ENCODE measurements at places on chromosomes 11 and 22.

DNA sequence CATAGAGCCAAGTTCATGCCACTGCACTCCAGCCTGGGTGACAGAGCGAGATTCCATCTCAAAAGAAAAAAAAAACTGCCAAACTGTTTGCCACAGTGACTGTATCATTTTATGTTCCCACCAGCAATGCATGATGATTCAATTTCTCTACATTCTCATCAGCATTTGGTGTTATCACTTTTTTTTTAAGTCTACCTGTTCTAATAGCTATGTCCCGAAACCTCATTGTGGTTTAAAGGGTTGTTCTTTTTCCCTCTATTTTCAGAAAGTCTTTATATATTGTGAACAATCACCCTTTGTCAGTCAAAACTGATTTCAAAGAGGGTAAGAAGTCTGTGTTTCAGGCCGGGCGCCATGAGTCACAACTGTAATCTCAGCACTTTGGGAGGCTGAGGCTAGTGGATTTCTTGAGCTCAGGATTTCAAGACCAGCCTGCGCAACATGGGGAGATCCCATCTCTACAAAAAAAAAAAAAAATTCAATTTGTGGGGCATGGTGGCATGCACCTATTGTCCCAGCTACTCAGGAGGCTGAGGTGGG, 14.8 kb upstream of the FAM168A start:
- DNase-seq, result no peak

- DNase-seq, result no peak
Measured at GRCh38 chr22:41360126-41360525, 21.6 kb upstream of the TEF start.

DNA sequence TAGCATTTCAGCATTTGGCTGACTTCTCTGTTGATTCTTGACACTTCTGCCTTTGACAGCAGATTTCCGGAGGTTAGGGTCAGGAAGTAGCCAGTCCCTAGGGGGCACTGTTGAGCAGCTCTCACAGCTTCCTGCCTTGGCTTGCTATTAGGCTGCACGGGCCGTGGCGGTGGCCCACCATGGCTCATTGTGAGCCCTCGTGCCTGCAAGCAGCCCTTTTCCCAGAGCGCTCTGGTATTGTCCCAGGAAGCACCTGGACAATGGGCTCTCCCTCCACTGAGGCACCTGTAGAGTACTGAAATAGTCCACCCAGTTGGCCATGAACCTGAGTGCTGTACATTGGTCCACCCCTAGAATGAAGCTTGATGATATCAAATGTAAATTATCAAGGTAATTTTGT, 100.2 kb upstream of the GAL start:
- DNase-seq, result peak; percentile 28

DNA sequence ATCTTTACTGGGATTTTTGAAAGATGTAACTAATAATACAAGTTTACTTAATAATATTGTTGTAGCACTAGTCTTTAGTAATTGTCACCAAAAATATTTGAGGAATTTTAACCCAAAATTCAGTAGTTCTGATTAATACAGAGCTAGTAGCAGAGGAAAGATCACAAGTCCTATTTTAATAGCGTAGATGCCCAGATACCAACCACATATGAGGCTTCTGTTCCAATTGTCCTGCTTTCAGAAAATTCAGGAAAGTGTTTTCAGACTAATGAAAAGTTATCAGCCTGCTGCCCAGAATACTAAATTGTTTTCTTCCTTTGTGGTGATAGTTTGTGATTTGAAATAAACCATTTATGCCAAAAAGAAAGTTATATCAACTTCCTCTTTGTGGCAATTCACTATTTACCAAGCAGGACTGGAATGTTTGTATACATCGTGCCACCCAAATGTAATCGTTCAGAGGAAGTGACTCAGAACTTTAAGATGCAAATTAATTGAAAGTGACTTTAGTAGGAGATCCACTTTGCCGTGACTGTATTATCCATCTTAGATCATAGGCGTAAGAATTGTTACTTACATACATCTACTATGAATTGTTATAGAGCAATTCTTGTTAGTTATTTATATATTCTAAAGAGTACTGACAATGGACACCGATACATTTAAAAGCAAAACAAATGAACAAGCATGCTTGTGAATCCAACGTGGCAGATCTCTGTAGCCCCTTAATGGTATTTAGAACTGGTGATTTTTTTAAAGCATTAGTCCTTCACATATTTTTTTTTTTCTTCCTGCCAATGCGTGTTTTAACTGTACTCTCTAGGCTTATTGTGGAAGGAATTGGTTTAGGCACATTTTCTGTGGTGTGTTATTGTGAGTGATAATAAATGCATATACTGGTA, 231.0 kb downstream of the DDX10 start:
- no peak for DNase-seq

DNA sequence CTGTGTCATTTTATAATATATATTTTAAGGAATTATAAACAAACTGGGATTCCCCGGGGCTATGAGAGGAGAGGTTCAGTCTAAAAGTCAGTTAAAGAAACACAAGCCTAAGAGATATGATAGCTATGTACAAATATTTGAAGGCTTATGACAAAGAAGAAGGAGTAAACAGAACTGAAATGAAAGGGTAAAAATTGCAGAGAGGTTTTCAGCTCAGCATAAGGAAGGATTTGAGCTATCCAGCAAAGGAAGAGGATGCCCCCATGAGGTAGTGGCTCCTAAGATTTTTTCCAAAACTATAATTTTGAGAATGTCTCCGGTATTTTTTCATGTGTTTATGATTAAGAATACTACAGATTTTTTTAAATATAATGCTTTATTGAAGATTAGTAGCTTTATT, 57.9 kb upstream of the ANGPTL5 start:
- DNase-seq, result no peak

GRCh38 chr11:94767701-94768601, at the start of gene AMOTL1:
Gene AMOTL1 (plus strand): TSS chr11:94768356. CDS start chr11:94768512, 156 bp downstream.
- DNase-seq, result peak; percentile 91

DNA sequence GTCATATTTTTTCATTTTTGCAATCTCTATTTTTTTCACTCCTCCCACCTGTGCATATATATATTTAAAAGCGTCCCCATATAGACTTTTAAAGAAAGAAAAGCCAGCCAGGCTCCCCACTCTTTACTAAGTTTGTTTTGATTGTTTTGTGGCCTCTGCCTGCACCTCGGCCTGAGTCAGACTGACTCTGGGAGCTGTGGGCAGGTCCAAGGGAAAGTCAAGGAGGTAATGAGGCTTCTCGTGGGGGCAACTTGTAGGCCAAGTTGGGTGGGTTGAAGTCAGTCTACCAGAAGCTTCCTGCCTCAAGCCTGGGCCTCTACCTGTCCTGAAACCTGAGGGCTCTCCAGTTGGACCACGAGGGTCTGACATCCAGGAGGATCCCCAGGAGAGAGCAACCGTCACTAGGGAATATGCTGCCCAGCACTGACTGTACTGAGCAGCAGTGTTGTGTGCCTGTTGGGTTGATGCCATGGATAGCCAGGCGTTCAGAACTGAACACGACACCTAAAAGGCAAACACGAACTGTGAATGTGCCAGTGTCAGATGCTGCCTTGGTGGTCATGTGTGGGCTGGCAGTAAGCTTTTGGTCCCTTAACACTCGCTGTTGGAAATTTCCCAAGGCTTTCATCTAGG, 58.8 kb downstream of the BMAL1 start:
- DNase-seq, result no peak

DNA sequence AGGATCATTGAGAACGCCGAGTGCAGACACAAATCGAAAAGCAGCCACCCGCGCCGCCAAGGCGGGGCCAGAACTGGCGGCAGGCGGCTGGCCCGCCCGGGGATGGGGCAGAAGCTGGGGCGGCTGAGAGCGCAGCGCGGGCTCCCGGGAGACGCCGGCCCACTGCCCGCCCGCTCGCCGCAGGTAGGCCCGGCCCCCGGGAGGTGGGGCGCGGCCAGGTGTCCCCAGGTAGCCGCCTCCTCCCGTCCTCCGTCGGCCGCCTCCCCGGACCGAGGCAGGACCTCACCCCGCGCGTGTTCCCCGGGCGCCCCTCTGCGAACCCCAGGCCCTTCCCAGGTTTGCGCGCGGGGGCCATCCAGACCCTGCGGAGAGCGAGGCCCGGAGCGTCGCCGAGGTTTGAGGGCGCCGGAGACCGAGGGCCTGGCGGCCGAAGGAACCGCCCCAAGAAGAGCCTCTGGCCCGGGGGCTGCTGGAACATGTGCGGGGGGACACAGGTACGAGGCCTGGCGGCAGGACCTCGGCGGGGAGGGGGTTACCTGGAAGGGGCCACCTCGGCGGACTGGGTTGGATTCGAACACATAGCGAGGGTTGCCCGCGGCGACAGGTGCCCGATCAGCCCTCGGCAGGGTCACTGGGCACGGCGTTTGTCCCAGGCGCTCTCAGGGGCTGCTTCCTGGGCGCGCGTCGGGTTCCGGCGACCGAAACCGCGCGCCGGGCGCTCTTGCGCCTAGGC, at the start of gene PRRG4:
TSS of gene PRRG4 (plus strand) at position 248 of the 733 bp plus-strand sequence. CDS start 603 bp downstream, outside the sequence.
- DNase-seq, result peak; percentile 86

- DNase-seq, result no peak
Measured at GRCh38 chr22:38649841-38650522, 6.2 kb downstream of the FAM227A start.

DNA sequence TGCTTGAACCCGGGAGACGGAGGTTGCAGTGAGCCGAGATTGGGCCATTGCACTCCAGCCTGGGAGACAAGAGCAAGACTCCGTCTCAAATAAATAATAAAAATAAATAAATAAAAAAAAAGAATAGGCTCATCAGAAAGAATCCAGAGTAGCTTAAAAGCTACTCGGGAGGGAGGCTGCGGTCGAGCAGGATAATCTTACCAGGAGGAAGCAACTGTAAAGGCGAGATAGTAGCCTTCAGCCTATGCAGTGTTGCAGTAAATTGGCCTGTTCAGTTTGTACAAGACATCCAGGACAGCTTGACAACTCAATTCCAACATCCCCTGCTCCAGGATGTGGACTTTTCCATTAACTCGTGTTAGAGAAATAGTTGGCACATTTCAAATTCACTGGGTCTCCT, 1164.7 kb downstream of the LRRC4C start:
- no peak for DNase-seq

- DNase-seq, result no peak
Measured at GRCh38 chr11:6328321-6328720, 8.0 kb upstream of the CAVIN3 start.

DNA sequence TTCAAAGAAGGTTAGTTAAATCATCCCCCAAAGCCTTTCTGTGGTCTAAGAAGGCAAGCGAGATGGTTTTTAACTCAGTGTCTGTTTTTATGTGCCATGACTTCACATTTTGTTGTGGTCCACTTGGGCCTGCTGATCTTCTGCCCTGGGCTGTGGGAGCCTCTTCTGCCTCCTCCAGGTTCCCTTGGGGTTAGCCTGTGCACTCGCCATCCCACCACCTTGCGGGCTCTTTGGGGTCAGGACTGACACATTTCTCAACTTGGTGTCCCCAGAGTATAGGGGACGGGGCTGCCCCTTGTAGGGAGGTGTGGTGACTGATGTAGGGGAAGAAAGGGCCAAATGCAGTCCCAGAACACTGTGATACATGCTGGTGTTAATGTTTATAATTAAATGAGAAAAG, 207.0 kb downstream of the TBC1D22A start:
- no peak for DNase-seq

DNA sequence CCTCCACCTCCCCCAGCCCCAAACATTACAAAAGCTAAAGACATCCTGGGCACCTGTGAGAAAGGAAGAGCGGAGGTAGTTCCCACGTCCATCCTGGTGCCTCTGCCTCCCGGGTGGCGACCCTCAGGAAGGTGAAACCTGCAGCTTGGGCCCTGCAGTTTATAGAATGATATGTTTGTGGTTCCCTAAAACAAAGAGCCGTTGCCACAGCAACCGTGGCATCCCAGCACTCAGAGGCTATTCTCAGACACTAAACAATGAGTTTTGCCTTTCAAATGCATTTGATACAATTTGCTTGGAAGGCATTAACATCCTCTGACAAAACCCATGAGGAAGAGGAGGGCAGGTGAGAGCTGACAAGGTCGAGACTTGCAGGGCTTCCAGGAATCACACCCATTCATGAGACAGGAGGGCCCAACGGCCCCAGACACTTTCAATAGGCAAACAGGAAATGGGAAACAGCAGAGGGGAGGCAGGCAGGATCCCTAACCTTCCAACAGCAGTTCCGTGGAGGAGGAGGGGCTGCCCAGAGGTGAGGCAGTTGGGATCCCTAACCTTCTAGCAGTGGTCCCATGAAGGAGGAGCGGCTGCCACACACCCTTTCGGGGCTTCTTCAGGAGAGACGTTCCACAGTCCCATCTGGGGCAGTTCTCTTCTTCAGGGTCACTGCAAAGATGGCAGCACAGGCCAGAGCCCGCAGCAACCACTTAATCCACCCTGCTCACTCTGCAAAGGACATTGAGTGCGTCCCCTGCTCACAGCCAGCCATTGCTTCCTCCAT, 379.2 kb downstream of the SHANK2 start:
- no peak for DNase-seq

DNA sequence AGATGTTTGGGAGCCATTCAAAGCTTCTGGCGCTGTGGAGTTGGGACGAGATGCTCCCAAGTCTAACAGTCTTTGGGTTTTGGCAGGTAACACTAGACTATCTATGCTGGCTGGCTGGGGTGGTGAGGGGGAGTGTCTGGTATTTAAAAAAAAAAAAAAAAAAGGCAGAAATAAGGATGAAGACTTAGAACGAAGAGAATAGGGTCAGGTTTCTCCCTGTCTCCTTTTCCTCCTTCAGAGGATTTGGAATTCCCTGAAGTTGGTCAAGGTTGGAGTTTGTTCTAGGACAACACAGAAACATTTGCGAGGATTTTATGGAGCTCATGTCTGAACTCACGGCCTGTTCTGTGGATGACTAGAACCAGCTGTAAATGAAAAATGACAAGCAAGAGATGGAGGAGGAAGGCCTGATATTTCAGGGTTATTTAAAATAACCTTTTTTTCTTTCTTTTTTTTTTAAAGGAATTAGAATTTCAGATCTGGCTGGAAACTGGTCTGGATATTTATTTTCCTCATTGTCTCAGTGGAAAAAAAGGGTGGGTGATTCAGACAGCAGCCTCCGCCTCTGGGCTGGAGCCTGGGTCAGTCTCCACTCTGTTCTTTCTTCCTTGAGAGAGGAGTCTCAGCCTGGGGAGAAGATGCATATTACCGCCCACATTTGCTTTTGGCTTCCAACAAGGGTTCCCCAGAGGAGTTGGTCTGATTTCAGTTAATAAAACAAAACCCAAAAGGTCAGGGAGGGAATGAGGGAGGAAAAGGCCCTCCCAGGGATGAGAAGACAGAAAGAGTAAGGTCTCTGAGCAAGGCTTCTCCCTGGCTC, 80.1 kb downstream of the USP35 start:
- no peak for DNase-seq

GRCh38 chr11:104526006-104526405, 362.1 kb upstream of the PDGFD start:
- DNase-seq, result no peak

DNA sequence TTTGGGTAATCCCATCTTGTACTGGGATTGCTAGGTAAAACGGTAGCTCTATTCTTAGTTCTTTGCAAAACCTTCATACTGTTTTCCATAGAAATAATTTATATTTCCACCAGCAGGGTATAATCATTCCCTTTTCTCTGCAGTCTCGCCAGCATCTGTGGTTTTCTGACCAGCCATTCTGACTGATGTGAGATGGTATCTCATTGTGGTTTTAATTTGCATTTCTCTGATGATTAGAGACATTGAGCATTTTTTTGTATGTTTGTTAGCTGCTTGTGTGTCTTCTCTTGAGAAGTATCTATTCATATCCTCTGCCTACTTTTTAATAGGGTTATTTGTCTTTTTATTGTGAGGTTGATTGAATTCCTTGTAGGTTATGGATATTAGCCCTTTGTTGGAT, 220.9 kb downstream of the PGR start:
- DNase-seq, result peak; percentile 74
